Brain pericyte (primary cell): ENCODE measurements at places on chromosomes 7 and 10.
A peak's percentile ranks its signal among the peaks of the same experiment; 100 is the strongest.

GRCh38 chr10:78540355-78541076, 506.9 kb downstream of the RPS24 start:
- no peak for DNase-seq

- DNase-seq, result no peak
These were observed 212.0 kb downstream of the TSPAN12 start for GRCh38 chr7:120645966-120646365.

DNA sequence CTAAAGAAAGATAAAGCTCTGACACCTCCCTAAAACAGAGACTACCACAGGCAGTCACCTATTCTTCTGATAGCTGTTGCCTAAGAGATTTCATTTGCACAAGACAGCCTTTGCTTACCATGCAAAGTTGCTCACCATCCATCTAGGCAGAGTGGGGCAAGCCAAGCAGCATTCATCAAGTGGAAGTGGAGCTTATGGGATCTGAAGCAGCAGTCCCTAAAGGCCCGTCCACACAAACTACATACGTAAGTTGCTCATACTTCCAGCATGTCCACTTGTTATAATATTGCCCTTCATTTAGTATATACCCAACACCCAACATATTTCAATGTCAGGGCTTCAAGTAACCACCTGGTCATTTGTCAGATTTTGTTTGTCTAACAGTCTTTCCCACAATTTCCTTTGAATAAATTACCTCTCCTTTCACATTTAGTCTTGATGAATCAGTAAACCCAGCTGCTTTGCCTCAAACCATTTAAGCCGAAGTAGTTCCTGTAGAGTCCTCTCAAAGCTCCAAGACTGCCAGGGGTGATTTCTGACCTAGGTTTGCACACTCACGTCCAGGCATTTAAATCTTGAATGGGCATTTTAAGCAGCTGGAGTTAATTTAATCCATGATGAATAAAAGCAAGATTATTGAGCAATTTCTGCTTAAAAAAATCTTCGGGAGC, 67.9 kb downstream of the ATAD1 start:
- DNase-seq, result no peak

- DNase-seq, result no peak
These were observed 340.0 kb upstream of the MEOX2 start for GRCh38 chr7:16026253-16027020.

- peak; percentile 69 for DNase-seq
These were observed 2.3 kb upstream of the NRP1 start for GRCh38 chr10:33336582-33337325.

DNA sequence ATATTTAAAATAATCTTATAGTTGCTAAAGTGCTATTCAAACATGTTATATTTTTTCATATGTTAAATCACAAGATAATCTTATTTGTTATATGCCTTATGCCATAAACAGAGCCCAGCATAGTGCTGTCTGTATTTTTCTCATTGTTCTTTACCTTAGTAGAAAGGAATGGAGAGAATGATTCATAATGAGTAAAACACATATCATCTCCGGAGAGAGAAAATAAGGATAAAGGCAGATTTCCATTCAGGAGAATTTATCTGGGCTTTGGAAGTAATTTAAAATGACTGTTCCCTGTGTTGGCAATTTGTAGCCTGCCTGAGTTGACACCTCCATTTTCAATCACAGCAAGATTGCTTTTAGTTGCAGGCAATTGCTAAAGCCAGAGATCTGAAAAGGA, 30.2 kb downstream of the CHN2 start:
- DNase-seq, result no peak

DNA sequence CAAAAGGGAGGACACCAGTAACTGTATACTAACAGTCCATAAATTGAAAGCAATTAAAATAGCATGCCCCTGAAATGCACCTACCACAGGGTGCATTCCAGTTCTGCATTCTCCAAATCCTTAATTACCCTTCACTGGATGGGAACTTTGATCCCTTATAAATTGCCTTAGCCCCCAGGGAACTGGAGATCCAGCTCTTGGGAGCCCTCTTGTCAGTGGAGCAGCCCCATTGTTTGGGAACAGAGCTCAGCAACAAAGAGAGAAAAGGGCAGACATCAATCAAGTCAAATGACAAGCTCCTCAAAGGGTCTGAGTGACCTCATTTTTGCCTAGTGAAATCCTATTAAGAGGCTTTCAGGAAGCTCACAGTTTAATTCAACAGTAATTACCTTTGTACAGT, 472.6 kb downstream of the XPNPEP1 start:
- no peak for DNase-seq

DNA sequence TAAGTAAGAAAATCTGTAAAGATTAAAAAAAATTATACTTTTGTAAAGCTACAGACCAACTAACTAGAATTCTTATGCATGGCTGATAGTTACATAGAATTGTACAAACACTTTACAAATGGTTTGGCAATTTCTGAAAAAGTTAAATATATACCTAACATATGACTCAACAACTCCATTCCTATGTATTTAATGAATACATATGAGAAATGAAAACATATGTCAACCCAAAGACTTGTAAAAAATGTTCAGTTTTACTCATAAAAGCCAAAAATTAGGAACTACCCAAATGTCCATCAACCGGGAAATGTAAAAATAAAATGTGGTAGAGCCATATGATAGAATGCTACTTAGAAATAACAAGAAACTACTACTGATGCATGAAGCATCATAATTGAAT, 152.6 kb upstream of the NRG3 start:
- no peak for DNase-seq
